Left renal pelvis (tissue), 4 donors: ENCODE measurements at places on chromosomes 4 and X. TPM values are rescaled to one million over a fixed set of nuclear protein-coding genes. Genes with fewer than 3 reads are reported as not detected.

DNA sequence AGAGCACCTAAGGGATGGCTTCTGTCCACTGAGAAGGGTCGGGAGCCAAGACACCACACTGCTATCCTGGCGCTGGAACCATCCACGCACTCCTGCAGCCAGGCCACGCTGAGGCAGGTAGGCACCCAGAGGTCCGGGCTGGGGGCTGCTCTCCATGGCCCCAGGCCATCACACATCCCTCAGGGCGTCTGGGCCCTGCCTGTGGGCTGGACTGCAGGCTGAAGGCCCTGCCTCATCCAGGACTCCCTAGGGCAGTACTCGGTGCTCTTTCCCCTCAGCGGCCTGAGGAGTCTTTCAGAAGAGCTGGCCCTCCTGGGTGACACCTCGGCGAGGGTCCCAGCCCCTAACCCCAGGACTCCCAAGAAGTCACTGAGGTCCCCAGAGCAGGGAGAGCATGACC, 17.7 kb downstream of the FGFR3 start:
- no peak for DNase-seq

GRCh38 chr4:186700746-186701145, 22.9 kb downstream of the FAT1 start:
- no peak for DNase-seq

DNA sequence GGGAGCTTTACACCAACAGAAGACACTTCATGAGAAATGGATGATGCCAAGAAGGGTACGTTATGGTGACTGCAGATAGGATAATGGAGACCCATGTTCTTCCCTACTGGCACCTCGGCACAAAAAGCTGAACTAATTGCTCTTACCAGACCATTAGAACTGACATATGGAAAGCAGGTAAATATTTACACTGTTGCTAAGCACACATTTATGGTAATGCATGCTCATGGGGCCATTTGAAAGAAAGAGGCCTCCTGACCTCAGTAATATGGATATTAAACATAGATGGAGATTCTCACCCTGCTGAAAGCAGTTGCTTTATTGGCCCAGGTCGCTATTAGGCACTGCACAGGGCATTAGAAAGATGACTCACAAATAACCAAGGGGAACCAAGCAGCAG, 1759.6 kb downstream of the C4orf33 start:
- DNase-seq = no peak

- DNase-seq = no peak
These were observed 325.0 kb downstream of the EVC2 start for GRCh38 chr4:5383191-5383980.

DNA sequence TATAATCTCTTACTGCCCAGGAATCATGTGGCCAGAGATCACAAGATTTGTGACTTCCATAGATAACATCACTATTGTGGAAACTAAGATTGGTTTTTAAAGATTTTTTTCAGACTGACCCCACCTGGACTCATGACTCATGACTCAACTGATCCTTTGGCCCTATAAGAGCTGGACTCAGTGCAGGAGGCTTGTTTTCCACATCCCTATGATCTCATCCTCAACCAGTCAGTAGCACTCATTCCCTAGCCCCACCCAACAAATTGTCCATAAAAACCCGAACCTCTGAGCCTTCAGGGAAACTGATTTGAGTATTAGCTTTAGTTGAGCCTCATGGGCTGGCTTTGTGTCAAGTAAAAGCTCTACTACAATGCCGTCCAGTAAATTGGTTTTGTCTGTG, 7.9 kb upstream of the NOCT start:
- DNase-seq = no peak

DNA sequence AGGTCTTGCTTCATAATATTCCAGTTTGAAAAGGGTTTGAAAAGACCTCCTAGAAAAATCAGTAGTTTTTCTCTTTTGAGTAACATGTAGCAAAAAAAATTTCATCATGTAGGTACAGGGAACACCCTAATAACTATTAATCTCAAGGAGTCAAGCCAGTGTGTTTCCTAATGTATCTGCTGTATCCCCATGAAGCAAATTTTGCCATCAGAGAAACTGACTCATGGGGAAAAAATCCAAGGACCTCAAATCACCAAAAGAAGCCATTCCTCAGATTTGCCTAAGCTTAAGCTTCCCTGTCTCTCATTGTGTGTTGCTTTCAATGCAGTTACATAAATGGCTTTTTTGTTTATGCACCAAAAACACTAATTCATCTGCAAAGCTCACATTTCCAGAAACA, 29.7 kb downstream of the F9 start:
- no peak for DNase-seq

DNA sequence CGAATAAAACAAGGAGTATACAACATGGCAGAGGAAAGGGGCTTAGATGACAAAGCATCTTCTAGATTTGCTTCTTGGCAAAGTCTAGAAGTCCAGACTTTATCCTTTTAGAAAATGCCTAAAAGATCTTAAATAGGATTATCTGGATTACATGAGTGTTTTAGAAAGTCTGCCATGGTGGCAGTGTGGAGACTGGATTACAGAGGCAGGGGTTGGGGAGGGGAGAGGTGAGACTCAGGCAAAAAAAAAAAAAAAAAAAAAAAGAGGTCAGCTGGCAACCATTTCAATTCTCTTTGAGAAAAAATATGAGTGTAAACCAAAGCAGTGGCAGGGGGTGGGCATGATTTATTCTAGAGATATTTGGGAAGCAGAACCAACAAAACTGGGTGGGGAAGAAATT, 17.4 kb downstream of the ZNF827 start:
- DNase-seq = no peak

The MAGEC1 gene
- not detected for polyA plus RNA-seq

The CT45A3 gene
- polyA plus RNA-seq = not detected

The MAGEA9B gene
- polyA plus RNA-seq = not detected
